ENCODE measurements at places on chromosomes 1 and 21. TPM values are rescaled to one million over a fixed set of nuclear protein-coding genes. Genes with fewer than 3 reads are reported as not detected.

GRCh38 chr1:36752431-36752830 is 269.7 kb upstream of the CSF3R start:
- no peak for DNase-seq

- no peak for DNase-seq
Observed at GRCh38 chr1:30725450-30726095, 2.2 kb upstream of the MATN1 start.

DNA sequence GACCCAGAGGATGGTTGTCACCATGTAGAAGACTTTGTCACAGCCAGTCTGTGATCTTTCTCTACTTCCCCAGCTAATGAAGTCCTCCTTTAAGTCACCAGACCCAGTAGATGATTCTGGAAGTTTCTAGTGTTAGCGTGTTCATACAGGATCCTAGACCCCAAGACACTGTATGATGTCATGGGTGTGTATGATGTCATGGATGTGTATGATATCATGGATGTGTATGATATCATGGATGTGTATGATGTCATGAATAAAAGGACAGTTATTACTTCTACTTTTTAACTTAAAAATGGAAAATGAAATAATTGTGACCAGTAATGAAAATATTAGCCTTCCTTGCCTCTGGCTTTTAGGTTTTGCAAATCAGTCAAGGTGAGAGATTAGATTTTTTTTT is 260.0 kb downstream of the FMN2 start:
- no peak for DNase-seq

- no peak for DNase-seq
Observed at GRCh38 chr1:22283596-22283995, 140.7 kb upstream of the WNT4 start.

GRCh38 chr1:220497220-220497947 is 30.6 kb upstream of the MARK1 start:
- DNase-seq, result no peak

GPR153 gene
- polyA plus RNA-seq, result 23.4 TPM

DNA sequence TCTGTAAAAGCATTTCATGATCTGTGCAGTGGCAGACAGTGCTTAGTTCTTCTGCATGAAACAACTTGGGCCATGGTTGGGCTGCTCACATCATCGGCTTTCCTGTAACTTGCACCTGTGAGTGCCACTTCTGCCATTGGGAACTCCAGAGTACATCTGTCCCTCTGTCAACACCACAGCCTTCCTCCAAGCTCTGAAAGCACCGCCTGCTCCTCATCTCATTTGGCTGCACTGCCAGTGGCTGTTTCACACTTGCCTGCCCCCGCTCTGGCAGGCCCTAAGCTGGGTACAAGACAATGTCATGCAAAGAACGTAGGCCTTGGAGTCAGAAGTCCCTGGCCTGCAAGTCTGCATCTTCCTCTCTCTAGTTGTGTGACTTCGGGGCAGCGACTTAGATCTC is 46.4 kb downstream of the DDX20 start:
- no peak for DNase-seq

DNA sequence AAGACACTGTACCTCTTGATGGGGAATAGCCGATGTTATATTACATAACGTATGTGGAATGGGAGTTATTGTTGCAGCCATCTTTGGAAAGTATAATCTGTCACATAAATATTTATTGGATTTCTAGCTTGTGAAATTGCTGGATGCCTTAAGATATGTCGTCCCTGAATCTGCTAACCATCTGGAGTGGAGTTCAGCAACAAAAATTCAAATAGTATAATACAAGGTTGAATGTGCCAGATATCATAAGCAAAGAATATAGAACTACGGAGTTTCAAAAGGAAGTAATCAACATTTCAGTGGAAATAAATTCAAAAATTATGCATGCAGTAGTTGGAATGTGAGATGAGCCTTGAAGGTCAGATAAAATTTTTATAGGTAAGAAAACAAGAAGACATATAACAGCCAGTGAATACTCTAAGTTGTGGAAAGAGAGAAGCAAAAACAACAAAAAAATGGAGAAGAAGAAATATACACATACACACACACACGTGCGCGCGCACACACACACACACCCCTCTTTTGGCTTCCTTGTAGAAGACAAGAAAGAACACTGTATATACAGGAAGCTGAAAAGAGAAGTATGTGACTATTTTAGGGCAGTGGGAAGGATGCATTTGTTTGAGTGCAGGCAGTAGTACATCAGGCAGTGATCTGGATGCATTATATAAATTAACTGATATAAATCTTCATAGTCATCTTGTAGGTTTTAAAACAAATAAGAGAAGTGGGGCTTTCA is 516.7 kb downstream of the KCNT2 start:
- DNase-seq, result no peak

CORT gene
- polyA plus RNA-seq, result 2.0 TPM

DNA sequence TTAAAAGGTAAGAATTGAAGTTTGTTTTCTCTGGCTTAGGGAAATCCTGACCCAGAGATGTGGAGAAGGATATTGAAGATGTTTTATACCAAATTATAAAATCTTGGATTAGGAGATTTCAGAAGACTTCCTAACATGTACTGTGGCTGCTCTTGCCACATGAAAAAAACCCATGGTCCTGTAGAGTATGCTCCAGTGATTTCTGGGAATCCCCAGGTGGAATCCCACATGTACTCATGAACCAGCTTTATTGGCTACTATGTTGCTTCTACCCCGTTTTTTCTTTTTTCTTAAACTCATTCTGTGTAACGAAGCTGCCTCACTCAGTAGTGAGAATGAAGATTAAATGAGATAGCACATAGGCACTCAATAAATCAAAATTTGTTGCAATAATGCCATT is 132.7 kb upstream of the SGIP1 start:
- no peak for DNase-seq

GRCh38 chr1:155295183-155295941 is 5.9 kb downstream of the PKLR start:
- DNase-seq, result no peak

DNA sequence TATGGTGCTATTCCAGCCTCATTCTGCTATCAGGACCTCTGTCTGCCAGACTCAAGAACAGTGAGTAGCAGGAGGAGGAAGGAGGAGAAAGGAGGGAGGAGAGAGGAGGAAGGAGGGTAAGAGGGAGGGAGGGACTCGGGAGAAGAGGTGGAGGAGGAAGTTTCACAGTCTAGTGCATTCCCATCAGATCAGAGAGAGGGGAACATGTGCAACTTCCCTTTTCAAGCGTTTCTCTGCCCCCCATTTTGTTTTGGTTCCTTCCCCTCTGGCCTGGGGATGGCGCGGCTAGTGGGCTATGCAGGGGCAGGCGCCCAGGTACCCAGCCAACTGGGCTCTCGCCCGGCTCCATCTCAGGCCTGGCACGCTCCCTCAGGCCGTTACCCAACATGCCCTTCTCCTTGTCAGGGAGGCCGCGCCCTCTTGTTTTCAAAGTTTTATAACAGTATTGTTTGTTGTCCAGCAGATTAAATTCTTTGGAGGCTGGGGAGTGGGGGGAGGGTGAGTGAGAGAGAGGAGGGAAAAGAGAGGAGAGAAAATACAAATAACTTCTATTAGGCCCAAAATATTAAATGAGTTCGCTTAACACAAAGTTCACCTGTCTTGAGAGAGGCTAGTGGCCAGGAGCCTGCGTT is 56.0 kb downstream of the CD46 start:
- DNase-seq, result no peak

RGS8 gene
- not detected for polyA plus RNA-seq

PI4KB gene
- 56.5 TPM for polyA plus RNA-seq

GRCh38 chr1:186804679-186805078 is 24.1 kb upstream of the PLA2G4A start:
- no peak for DNase-seq

DNA sequence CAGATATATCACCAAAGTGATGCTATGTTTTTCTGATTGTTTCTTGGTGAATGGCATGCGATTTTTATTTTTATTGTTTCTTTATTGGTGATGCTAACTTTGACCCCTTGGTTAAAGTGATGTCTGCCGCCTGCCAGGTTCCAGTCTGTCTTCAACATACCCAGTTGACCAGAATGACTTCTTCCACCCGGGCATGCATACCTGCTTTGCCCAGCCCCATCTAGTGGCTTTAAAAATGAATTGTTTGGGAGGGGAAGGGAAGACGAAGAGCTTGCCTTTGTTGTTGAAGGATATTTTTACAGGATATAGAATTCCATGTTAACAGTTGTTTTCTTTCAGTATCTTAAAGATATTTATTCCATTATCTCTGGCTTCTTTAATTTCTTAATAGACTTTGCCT is 65.1 kb downstream of the ATG4C start:
- no peak for DNase-seq

GRCh38 chr1:55937840-55938375 is 641.5 kb downstream of the PLPP3 start:
- no peak for DNase-seq

GRCh38 chr1:155970531-155971167 is 7.7 kb downstream of the ARHGEF2 start:
- no peak for DNase-seq

CYP4A22 gene
- 0.13 TPM for polyA plus RNA-seq

DNA sequence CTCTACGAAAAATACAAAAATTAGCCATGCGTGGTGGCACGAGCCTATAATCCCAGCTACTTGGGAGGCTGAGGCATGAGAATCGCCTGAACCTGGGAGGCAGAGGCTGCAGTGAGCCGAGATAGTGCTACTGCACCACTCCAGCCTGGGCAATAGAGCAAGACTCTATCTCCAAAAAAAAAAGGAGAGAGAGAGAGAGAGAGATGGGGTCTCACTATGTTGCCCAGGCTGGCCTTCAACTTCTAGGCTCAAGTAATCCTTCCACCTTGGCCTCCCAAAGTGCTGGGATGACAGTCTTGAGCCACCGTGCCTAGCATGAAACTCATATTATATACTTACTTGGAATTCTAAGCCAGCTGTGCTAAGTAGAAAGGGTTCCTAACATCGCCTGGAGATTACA is 29.7 kb downstream of the PSMB2 start:
- DNase-seq, result no peak

DNA sequence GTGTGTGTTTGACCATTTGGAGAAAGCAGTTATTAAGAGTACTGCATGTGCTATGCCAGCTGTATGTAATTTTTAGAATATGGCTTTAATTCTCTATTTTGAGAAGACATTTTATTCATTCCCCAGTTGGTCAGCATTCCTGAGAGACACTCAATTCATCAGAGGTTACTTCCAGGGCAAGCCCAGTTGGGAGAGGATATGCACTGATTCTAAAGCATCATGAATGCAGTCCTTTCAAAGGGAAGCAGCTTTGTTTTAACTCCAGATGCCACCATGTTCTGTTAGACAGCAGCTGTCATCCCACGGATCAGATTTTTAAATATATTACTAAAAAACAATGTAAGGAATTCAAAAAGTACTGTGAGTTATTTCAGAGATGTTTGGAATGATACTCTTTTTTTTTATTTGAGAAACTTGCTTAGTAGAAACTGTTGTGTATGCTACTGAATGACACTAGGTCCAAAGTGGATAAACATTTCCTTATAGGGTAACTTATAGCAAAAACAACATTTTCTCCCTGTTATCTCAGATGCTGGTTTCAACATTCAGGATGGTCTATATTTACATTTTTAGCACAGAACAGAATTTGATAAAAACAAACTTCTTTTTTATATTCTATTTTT is 149.5 kb upstream of the B3GALT2 start:
- no peak for DNase-seq

DDAH1 gene
- polyA plus RNA-seq, result 50.0 TPM

FOXE3 gene
- polyA plus RNA-seq, result not detected

C1orf56 gene
- polyA plus RNA-seq, result 6.0 TPM

DNA sequence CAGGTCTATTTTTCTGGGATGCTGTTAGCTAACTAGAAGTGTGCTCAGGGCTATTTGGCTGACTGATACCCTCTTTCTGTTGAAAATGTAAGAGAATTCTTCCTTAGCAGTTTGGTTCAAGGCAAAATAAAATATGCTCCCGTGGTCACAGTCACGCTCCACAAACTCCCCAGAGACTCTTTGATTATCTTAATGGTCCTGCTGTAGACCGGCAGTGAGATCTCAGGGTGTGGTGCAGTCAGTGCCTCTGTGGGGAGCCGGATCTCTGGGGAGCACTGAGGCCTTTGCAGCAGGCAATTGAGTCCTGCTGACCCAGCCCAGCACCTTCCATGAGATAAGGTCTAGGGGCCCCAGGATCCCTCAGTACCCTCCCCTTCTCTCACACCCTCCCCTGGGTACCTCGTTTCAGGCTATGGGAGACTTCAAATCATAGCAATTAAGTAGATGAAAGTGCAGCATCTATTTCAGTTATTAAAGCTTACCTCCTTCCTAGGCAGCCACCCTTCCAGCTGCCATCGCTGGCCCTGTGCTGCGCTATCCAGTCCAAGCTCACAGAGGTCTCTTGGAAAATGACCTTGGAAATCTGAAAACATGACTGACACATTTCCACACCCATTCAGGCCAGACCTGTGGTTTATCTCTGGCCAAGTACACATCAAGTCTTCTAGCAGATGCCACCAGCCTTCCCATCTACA is 98.1 kb downstream of the SEC16B start:
- DNase-seq, result no peak

DNA sequence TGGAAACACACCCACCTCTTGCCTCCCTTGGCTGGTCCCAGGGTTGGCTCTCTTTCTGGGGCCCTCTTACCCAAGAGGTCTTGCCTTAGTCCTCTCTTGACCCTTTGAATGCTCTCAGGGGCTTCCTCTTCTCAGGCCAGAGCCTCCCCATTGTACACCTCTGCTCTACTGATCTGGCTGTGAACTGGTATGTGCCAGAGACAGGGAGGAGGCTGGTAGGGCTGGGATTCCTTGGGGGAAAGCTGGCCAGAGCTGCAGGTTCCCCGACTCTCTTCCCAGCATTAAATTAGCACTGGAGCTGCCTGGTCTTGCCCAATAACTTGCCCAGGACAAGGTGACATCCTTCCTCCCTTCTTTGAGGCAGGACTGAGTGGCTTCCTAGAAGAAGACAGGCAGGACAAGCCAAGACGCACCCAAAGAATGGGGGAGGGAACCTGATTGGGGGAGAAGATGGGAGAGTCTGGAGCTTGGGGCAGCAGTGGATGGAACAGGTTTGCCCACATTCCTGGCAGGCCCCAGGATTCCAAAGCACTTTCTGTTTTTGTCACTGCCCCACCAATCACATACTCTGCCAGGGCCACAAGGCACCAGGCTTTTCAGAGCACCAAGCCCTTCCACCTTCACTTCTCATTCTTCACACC is 37.2 kb upstream of the CITED4 start:
- DNase-seq, result no peak

Measured in hindlimb muscle (tissue), 1 donor.